ENCODE measurements at places on chromosomes 16 and 17. TPM values are rescaled to one million over a fixed set of nuclear protein-coding genes. Genes with fewer than 3 reads are reported as not detected.
A peak's percentile ranks its signal among the peaks of the same experiment; 100 is the strongest.

- no peak for DNase-seq
Measured at GRCh38 chr16:52741351-52741750, 194.4 kb upstream of the TOX3 start.

GRCh38 chr17:82112181-82112913, 14.3 kb upstream of the FASN start:
- DNase-seq, result no peak

DNA sequence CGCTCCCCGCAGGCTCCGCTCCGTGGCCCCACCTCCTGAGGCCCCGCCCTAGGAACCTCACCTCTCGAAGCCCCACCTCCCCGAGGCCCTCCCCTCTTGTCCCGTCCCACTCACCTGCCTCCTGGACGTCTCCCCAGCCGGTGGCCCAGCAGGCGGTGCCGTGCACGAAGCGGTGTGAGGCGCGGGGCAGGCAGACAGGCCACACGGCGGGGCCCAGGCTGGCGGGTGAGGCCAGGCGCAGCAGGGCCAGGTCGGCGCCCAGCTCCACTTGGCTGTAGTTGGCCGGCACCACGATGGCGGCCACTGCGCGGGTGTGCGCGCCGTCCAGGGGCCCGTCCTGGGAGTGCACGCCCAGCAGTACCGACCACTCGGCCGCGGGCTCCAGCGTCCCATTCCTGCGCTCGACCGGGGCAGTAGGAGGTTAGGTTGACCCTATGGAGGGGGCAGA, 1.6 kb downstream of the PRSS36 start:
- no peak for DNase-seq

Gene NPTX1
- total RNA-seq, result not detected

Gene RIPOR1
- 53.8 TPM for total RNA-seq

GRCh38 chr17:7851438-7852261, 3.2 kb upstream of the TMEM88 start:
- peak; percentile 95 for DNase-seq

DNA sequence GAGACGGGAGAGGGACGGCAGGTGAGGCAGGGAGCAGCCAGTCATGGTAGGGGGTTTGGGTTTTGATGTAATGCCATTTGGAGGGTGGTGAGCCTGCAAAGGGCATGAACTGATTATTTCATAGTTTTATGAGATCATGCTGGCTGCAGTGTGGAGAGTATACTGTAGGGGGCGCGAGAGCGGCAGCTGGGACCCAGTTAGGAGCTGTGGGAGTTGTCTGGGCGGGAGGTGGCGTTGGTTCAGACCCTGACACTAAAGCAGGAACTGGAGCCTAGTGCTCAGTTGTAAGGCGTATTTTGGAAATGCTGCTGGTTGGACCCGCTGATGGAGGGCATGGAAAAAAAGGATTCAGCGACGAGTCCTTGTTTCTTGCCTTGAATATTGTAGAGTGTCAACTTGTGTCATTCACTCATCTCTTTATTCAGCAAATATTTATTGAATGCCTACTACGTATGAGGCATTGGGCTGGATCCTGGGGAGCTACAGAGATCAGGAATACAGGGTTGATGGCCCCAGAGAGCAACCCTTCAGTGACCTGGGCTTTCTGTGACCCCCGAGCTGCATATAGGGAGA, 23.7 kb upstream of the KDM8 start:
- peak; percentile 83 for DNase-seq

Gene SSTR5
- not detected for total RNA-seq

DNA sequence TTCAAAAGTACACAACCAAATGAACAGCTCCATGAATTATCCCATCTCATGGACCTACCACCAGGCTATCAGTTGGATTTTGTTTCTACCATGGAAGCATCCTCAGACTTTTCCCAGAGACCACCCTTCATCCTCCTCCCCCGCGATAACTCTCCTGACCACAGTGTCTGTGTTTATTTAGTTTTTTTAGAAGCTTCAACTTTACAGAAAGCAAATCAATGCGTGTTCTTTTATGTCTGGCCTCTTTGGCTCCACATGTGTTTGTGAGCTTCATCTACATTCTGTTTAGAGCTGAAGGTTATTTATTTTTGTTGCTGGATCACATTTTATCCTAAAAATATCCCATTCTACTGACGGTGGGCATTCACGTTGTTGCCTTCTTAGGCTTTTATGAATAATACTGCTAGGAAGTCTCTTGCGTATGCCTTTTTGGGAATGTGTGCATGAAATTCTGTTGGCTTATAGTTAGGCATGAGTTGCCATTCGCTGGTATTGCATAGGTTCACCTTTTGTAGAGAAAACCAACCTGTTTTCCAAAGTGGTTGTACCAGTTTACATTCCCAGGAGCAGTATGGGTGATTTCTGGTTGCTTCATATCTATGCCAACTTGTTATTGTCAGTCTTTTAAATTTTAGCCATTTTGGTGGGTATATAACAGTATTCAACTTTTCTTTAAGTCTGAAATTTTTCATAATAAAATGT, 83.0 kb downstream of the CMIP start:
- no peak for DNase-seq

Gene GPR139
- total RNA-seq, result not detected

Gene CMTM2
- 0.72 TPM for total RNA-seq

GRCh38 chr17:66073384-66073783, 118.5 kb downstream of the CEP112 start:
- no peak for DNase-seq

GRCh38 chr17:3944485-3945388, 19.5 kb downstream of the ATP2A3 start:
- peak; percentile 41 for DNase-seq

Gene TUBG1
- 16.5 TPM for total RNA-seq

- DNase-seq, result no peak
Measured at GRCh38 chr17:60355663-60356594, 36.0 kb downstream of the USP32 start.

DNA sequence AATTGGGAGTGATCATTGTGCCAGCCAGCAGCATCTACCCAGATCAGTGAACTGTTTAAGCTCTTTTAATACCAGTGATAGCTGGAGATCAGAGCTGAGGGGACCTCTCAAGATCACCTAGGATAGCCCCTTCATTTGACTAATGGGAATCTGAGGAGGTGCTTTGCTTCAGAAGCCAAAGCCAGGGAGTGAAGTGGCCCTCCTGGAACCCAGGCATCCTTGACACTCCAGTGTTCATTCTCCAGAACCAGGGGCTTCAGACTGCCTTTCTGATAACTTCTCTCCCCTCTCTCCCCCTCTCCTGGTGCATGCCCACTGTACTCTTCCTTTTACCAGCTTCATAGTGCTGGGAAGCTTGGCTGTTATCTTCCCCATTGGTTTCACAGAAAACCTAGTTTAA, 48.0 kb upstream of the SLC12A3 start:
- DNase-seq, result no peak

- DNase-seq, result no peak
Measured at GRCh38 chr17:17514993-17515933, 19.1 kb upstream of the RASD1 start.

DNA sequence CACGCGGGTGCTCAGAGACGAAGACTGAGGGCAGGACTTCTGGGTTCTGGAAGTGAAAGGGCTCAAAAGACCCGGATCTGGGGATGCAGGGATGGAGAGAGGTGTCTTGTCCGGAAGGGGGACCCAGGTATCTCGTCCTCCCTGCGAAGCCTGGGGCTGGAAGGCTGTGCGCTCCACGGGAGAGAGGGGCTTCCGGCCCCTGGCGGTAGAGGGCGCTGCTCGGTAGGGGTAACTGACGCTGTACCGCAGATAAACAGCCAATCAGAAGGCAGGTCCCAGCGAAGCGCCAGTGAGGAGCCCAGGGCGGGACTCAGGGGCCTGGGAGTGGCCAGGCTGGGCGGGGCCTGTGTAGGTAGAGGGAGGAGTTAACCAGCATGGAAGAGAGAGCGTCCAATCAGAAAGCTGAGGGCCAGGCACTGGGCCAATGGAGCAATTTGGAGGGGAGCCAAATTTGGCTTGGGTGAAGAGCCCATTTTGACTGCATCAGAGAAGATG, 804 bp downstream of the TGFB1I1 start:
- no peak for DNase-seq

Gene MYO15B
- 75.1 TPM for total RNA-seq

- no peak for DNase-seq
Measured at GRCh38 chr16:57912529-57913260, 58.2 kb downstream of the CNGB1 start.

DNA sequence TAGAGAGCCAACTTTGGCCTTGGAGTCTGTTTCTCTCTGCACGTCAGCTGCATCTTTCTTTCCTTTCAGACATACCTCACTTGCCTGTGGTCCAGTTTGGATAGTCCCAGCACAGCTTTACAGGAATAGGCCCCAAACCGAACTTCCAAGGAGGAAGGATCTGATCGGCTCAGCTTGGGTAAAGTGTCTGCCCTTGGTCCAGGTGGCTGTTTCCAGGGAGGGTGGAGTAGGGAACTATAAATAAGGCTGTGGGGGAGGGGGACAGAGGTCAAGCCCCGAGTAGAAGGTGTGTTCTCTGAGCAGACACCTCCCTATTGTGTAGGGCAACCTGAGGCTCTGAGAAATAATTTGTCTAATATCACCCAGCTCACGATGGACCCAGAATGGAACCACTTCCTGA, 29.2 kb upstream of the NKD1 start:
- DNase-seq, result no peak

GRCh38 chr17:4405038-4405669, 28.6 kb upstream of the SPNS3 start:
- no peak for DNase-seq

- no peak for DNase-seq
Measured at GRCh38 chr16:31071861-31072260, 2.2 kb downstream of the ZNF668 start.

Gene CCT6B
- 2.0 TPM for total RNA-seq

Gene PITPNC1
- 71.2 TPM for total RNA-seq

Gene KRTAP3-1
- not detected for total RNA-seq

- DNase-seq, result no peak
Measured at GRCh38 chr17:50728881-50729765, 9.7 kb downstream of the LUC7L3 start.

Gene CDH3
- 0.39 TPM for total RNA-seq

Gene PNMT
- 0.55 TPM for total RNA-seq

- DNase-seq, result no peak
Measured at GRCh38 chr17:79125503-79125902, 50.9 kb downstream of the ENGASE start.

Gene TMEM114
- not detected for total RNA-seq

DNA sequence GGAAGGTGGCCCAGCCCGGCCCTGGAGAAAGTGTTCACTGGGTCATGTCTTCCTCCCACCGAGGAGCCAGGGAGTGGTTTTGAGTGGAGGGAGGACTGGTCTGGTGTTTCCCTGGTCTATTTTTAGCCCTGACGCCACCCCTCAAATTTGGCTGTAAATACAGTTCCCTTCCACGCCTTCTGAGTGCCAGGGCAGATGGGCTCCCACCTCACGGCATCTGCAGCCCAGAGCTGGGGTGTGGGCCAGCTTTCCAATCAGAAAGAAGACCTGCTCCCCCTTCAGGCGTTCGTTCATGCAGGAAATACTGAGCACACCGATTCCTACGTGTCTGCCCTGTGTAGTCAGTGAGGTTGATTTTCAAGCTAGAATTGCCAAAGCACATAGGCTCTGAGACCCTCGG, 53.7 kb downstream of the SNX20 start:
- DNase-seq, result peak; percentile 36

GRCh38 chr16:14215941-14216340, 144.8 kb downstream of the MRTFB start:
- DNase-seq, result no peak

DNA sequence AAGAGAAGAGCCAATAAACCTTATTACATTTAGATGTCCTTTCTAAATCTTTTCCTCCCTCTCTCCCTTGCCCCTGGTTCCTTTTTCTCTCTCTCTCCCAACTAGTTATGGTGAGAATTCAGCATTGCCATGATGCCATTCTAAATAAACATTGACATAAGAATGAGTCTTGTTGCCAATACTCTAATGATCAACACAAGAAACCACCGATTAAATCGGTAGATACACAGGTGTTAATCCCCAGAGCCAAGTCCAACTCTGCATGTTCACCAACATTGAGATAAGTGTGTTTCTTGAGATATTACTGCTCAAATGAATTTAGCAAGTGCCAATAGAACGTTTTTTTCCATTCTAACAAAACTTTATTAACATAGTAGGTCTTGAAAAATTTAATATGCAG, 412.1 kb downstream of the KCNJ2 start:
- no peak for DNase-seq

DNA sequence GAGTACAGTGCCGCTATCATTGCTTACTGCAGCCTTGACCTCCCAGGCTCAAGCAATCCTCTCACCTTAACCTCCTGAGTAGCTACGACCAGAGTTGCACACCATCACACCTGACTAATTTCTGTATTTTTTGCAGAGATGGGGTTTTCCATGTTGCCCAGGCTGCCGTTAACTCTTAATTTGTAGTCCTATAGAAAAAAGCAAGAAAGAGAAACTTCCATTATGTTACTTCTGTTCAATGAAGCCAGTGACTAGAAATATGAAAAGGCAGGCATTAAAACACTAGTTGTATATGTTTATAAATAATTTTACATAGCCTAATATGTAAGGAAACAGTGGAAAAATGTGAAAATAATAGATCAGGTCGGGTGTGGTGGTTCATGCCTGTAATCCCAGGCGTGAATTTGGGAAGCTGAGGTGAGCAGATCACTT, 9.7 kb downstream of the RAD51C start:
- DNase-seq, result no peak

GRCh38 chr17:3851461-3852100, 5.5 kb upstream of the NCBP3 start:
- DNase-seq, result no peak

Gene CD300A
- total RNA-seq, result 28.8 TPM

Gene SEPTIN12
- total RNA-seq, result not detected

Gene CD300H
- not detected for total RNA-seq

Gene MT1M
- not detected for total RNA-seq

Gene GLIS2
- 0.08 TPM for total RNA-seq

- DNase-seq, result no peak
Measured at GRCh38 chr16:68267612-68268405, 3.5 kb downstream of the SLC7A6 start.

Gene EXOC3L1
- not detected for total RNA-seq

DNA sequence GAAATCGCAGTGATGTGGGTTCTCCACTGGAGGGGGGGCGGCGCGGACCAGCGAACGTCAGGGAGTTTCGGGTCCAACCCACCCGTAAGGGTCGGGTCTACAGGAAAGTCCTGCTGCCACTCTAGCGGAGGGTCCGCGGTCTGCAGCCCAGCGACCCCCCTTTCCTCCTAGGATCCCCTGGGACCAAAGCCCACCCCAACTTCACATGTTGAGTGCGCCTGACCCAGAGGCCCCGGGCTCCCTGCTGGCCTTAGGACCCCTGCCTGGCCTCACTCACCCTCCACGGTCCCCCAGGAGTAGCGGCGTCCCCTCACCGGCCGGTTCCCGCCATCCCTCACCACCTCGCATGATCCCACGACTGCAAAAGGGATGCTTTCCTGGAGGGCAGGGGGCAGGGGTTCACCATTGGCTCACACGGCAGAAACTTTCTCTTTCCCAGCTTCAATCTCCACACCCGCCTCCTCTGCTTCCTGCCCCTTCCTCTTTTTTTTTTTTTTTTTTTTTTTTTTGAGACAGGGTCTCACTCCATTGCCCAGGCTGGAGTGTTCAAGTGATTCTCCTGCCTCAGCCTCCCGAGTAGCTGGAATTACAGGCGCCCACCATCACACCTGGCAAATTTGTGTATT, 3.1 kb downstream of the SEPTIN1 start:
- DNase-seq, result no peak
